ENCODE measurements at places on chromosomes 13 and 19. TPM values are rescaled to one million over a fixed set of nuclear protein-coding genes. Genes with fewer than 3 reads are reported as not detected.

The KLK2 gene
- total RNA-seq, result not detected

The ZNF492 gene
- total RNA-seq, result not detected

The PDX1 gene
- total RNA-seq, result not detected

The C3 gene
- 203 TPM for total RNA-seq

The CYP4F2 gene
- total RNA-seq, result not detected

The SLC46A3 gene
- total RNA-seq, result 8.5 TPM

The SMAD9 gene
- total RNA-seq, result 0.88 TPM

The SMIM44 gene
- not detected for total RNA-seq

The MTUS2 gene
- 0.57 TPM for total RNA-seq

The POLR2E gene
- 123 TPM for total RNA-seq

The IL4I1 gene
- 3.3 TPM for total RNA-seq

The CDC42EP5 gene
- 8.5 TPM for total RNA-seq

The NCR1 gene
- not detected for total RNA-seq

The ZNF432 gene
- total RNA-seq, result 7.9 TPM

The CEACAM19 gene
- 1.3 TPM for total RNA-seq

The GADD45B gene
- total RNA-seq, result 18.8 TPM

The IFI30 gene
- total RNA-seq, result 23.9 TPM

The ERCC5 gene
- total RNA-seq, result 74.9 TPM

The ZNF627 gene
- 15.2 TPM for total RNA-seq

The OR10H4 gene
- not detected for total RNA-seq

The REEP6 gene
- total RNA-seq, result 1.1 TPM

The LPAR2 gene
- total RNA-seq, result 1.0 TPM

The IZUMO4 gene
- 1.8 TPM for total RNA-seq

The LSM14A gene
- 86.0 TPM for total RNA-seq

The ZNF850 gene
- total RNA-seq, result 9.2 TPM

The COMP gene
- total RNA-seq, result not detected

The OR10H1 gene
- total RNA-seq, result not detected

The EFNA2 gene
- not detected for total RNA-seq

The WDR88 gene
- total RNA-seq, result not detected

The FBXO27 gene
- 3.3 TPM for total RNA-seq

The KIR2DL3 gene
- total RNA-seq, result not detected

The RNF225 gene
- total RNA-seq, result 0.43 TPM

The VSTM2B gene
- not detected for total RNA-seq

The CD33 gene
- not detected for total RNA-seq

The PRKCG gene
- total RNA-seq, result not detected

The MYO16 gene
- 0.29 TPM for total RNA-seq

The SIAH3 gene
- total RNA-seq, result not detected

The KLK13 gene
- total RNA-seq, result not detected

The ZNF610 gene
- total RNA-seq, result 1.1 TPM

The CD209 gene
- 0.14 TPM for total RNA-seq

The SLC17A7 gene
- not detected for total RNA-seq

The FPR3 gene
- not detected for total RNA-seq

The ZNF547 gene
- total RNA-seq, result 3.6 TPM

The PSG11 gene
- not detected for total RNA-seq

The GPR4 gene
- under 0.01 TPM for total RNA-seq

The SPIB gene
- not detected for total RNA-seq

The ZNF626 gene
- total RNA-seq, result 11.6 TPM

The FIZ1 gene
- 4.2 TPM for total RNA-seq

The COL4A1 gene
- 1,114 TPM for total RNA-seq

The CARM1 gene
- total RNA-seq, result 58.0 TPM

The GRIK5 gene
- total RNA-seq, result not detected

Measured in placental pericyte (primary cell).